ENCODE measurements at places on chromosomes 3 and 15.

DNA sequence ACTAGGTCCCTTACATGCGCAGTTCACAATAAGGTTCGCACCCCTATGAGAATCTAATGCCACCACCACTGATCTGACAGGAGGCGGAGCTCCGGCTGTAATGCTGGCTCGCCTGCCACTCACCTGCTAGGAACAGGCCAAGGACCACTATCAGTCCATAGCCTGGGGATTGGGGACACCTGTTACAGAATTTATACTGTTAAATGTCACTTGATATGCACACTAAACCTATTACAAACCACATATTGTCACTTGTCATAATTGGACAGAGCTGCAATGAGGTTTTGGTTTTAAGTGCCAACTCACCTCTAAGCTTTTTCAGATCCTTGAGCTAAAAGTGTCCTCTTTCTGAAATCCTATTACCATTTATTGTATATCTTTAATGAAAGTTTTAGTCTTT lies 507.9 kb upstream of the TPRG1 start:
- DNase-seq, result no peak

- no peak for DNase-seq
Observed at GRCh38 chr15:39922462-39923092, 2.5 kb upstream of the GPR176 start.

DNA sequence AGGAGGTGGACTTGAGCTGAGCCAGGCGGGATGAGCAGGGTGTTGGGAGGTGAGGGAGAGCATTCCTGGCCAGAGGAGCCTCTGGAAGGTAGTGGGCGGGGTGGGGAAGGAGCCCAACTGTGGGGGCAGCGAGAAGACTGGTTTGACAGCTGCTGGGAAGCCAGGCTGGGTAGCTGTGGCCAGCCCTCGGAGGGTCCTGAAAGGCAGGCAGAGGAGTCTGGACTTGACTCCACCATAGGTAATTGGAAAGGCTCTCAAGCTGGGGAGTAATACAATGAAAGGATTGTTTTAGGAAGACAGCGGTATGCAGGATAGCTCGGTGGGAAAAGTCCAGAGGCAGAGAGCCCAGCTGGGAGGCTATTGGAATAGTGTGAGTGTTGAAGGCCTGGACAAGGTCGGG lies 17.2 kb downstream of the EPHB3 start:
- DNase-seq, result no peak

DNA sequence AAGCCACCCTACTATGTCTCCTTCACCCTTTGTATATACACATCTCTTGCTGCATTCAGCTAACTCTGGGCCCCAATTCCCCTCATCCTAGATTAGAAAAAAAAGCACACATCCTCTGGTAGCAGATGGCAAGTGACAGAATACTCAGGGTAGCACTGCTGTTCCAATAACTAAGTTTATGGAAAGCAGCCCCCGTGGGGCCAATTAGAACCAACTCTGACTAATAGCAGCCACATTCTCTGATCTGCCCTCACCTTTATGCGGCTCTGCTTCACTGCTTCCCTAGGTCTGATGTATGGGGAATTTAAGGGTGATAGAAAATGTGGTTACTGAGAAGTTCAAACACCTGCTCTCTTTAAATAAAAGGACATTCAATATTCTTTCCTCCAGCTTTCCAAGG lies 74.9 kb upstream of the SETMAR start:
- DNase-seq, result no peak

GRCh38 chr15:62469478-62469873 lies 304.4 kb upstream of the C2CD4B start:
- no peak for DNase-seq

DNA sequence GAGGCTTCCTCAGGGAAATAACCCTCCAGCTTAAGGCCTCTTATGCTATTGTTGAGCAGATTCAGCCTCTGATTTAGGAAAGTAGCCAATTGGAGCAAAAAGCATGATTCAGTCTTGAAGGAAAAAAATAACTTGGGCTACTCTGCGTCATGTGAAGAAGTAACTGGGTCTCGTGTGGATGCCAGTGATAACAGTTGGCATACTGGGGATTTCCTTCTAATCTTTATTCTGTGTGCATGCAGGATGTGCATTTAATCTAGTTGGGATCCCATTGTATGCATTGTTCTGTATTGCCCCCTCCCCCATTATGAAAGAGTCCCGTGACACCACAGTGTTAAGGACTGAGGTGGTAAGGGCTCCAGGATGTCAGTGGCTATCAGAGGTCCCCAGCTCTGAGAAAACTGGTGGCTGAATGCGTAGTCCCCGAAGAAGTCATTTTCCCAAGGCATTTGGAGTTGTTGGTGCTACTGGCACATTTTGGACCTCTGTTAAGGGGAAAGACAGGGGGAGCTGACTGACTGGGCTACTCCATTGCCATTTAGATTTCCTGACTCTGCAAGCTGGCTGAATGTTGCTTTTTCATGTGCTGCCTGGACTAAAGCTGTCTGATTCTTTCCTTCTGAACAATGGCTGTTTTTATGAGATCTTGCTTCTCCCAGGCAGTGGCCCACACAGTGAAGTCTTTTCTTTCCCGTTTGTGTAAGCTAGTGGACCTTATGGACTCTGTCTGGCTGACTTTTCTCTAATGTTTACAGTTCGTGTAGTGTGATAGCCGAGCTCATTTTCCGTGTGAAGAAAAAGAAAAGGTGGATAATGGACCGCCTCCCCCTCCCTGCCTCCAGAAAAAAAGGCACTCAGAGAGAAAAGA lies 38.4 kb upstream of the TRAK1 start:
- DNase-seq, result no peak

DNA sequence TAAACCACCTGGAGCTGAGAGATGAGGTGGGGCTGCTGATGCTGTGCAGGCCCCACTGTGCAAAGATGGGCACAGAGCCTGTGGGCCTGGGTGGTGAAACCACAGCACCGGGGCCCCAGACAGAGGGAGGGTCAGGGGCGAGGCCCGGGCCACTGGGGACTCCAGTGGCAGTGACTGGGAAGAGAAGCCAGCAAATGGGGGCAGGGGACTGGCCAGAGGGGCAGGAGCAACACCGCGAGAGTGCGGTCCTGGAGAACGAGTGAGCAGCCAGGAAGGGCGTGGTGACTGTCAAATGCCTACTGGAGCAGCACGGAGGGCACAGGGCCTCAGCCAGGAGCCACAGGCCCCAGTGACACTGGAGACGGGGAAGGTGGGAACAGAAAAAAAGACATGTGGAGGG lies 39.8 kb downstream of the HCN4 start:
- no peak for DNase-seq

GRCh38 chr3:153621953-153622352 lies 459.9 kb downstream of the RAP2B start:
- DNase-seq, result no peak

GRCh38 chr15:71349336-71349735 lies 234.1 kb downstream of the THSD4 start:
- no peak for DNase-seq

GRCh38 chr15:71730277-71731144 lies 79.8 kb upstream of the NR2E3 start:
- DNase-seq, result peak; percentile 3

- DNase-seq, result no peak
Observed at GRCh38 chr3:122681974-122682409, 1.4 kb downstream of the PARP14 start.

DNA sequence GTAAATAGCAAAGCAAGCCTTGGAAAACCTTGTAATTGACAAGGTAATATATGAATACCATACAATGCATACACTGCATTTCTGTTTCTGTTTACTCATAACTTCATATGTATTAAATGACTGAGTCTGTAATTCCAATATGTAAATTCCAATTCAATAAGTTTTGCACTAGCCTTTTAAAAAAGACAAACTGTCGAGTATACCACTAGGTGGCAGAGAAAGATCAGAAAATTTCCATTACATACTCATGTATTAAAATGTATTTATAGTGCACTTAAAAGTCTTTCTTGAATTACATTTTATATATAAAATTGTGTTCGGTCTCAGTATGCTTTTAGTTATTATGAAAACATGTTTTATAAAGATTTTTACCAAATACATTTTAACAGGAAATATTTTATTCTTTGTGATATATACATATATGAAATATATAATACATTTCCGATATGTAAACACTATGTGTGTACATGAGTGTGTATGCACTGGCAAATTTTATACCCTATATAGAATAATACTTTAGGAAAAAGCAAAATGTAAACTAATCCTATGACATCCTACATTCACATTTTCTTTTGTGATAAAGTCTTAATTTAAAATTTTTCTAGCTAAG lies 216.8 kb downstream of the VGLL3 start:
- DNase-seq, result no peak

GRCh38 chr3:186842426-186843038 lies at the start of gene ADIPOQ:
ADIPOQ (plus strand) TSS chr3:186842710; CDS start chr3:186853059, 10,349 bp downstream.
- DNase-seq, result no peak

DNA sequence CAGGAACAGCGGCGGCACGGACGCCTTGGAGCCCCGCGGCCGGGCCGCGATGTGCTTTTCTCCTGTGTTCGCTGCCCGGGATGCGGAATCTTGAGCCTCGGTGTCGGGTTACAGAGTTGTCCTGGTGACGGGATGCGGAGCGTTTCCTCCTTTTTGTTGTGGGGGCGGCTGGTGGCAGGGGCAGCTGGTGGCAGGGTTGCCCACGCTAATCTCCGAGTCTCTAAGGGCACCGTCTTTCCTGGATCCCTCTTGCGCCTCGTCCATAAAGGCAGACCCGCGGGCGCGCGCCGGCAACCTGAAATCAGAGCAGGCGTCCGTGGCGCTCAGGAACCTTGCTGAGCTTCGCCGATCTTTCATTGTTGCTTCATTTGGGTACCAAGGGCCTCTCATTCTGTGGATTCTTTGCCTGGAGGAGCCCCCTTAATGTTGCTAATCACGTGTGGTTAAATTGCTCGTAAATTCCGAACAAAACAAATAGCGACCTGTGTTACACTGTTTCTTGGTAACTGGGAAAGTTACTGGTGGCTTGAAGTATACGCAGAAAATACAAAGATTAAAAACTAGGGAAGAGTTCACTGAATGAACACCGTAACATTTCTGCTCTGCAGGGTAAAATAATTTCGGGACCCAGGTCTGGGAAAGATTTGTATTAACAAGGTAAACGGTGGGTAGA lies 844 bp upstream of the PFN2 start:
- peak; percentile 28 for DNase-seq

- no peak for DNase-seq
Observed at GRCh38 chr3:161221806-161222600, 892 bp downstream of the NMD3 start.

DNA sequence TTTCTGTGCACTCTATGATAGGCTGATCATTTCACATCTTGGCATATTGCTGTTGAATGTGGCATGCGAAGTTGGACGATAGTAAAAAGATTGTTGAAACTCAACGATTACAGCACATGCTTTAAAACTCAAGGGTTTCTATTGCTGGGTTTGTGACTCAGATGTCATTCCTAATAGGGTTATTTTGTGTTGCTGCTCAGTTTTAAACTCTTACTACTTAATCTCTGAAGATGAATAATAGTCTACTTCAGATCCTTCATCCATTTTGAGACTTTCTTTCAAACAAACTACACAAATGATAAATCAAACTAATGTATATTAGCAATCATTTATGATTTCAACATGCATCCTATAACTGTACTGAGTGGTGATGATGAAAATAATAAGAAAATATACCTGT lies 71.3 kb upstream of the MBNL1 start:
- no peak for DNase-seq

GRCh38 chr3:69411346-69411745 lies 25.5 kb upstream of the FRMD4B start:
- no peak for DNase-seq

DNA sequence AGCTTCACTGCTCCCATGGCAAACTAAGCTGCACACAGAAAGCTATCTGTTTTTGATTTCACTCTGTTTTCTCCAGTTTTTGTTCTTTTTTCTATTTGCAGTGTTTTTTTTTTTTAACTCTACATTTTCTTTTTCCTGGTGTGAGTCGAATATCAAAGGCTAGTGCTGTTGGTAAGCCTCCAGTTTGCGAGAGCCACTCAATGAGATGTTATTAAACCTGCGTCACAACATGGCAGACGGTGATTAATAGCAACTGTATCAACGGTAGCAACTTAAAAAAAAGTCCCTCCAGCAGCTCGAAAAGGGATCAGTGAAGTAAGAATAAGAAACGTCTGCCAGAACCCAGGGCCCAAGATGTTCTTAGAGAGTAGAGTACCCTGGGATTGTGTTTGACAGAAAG lies 84.1 kb downstream of the MEIS2 start:
- DNase-seq, result no peak

- no peak for DNase-seq
Observed at GRCh38 chr3:25575001-25575400, 89.7 kb downstream of the TOP2B start.

DNA sequence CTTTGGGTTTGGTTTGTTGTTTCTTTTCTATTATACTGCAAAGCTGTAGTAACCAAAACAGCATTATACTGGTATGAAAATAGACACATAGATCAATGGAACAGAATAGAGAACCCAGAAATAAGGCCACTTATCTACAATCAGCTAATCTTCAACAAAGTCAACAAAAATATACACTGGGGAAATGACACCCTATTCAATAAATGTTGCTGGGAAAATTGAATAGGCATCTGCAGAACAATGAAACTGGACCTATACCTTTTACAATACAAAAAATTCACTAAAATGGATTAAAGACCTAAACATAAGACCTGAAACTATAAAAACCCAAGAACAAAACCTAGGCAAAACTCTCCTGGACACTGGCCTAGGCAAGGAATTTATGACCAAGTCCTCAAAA lies 52.9 kb downstream of the TLNRD1 start:
- no peak for DNase-seq

DNA sequence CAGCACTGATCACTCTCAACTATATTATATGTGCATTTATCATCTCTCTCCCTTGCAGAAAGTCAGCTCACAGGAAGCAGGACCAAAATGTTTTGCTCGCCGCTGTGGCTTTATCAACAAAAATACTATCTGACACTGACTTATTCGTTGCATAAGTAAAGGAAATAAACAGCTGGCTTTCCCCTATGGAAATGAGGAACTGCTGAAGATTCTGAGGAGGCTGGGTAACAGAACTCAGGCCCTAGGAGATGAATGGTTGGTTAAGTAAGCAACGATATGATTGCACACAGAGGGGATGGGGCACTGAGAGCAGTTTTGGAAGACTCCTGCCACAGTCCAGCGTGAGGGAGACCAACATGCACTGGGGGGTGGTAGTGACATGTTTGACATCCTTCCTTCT lies 181.1 kb downstream of the STT3B start:
- no peak for DNase-seq

DNA sequence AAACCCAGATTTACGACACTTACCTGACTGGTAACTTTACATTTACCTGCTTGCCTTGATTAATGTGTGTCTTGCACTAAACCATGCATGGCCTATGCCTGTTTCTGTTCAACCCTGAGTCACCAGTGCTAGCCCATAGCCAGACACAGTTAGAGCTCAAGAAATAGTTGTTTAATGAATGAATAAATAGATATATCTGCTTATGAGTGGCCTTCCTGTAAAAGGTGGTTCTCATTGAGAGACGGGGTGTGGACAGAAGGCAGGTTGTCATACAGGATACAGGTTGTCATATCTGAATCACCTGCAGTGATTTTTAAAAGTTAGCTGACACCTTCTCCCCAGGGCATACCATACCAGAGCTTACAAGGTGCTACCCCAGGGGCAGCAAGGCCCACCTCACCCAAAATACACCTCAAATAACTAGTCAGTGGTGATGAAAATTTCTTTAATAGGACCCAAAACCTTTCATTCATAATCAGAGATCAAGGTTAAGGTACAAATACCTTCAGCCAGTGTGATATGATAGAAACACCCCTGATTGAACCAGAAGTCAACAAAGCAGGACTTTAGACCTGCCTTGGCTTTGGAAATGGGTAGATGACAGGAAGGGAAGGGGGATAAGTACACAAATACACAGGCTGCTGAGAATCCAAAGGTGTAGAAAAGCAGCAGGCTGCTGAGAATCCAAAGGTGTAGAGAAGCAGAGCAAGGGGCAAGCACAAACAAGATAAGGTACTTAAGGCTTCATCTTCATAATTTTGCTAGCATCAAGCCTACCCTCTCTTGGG lies 45.4 kb upstream of the TSC22D2 start:
- no peak for DNase-seq
